ENCODE measurements at places on chromosomes 6 and 20. TPM values are rescaled to one million over a fixed set of nuclear protein-coding genes. Genes with fewer than 3 reads are reported as not detected.

Gene JPH2
- under 0.01 TPM for total RNA-seq

Gene STMND1
- total RNA-seq = not detected

Gene AKIRIN2
- 22.6 TPM for total RNA-seq

Gene LST1
- not detected for total RNA-seq

Gene CCN5
- not detected for total RNA-seq

Gene PGK2
- not detected for total RNA-seq

Gene NKX2-2
- total RNA-seq = not detected

Gene GSTA2
- not detected for total RNA-seq

Gene TRIM38
- 2.9 TPM for total RNA-seq

Gene PBOV1
- not detected for total RNA-seq

Gene GSTA3
- total RNA-seq = not detected

Gene HLA-DOA
- total RNA-seq = not detected

Gene ACTL10
- total RNA-seq = 1.6 TPM

Gene GGTLC1
- total RNA-seq = not detected

Gene TFAP2D
- not detected for total RNA-seq

Gene UNC5CL
- total RNA-seq = 0.26 TPM
